Left renal pelvis (tissue), 4 donors: ENCODE measurements at places on chromosomes 13 and 19. TPM values are rescaled to one million over a fixed set of nuclear protein-coding genes. Genes with fewer than 3 reads are reported as not detected.

SRRM5 gene
- polyA plus RNA-seq: 0.41 TPM

GRCh38 chr13:27449081-27449603, 1.2 kb downstream of the MTIF3 start:
- no peak for DNase-seq

DNA sequence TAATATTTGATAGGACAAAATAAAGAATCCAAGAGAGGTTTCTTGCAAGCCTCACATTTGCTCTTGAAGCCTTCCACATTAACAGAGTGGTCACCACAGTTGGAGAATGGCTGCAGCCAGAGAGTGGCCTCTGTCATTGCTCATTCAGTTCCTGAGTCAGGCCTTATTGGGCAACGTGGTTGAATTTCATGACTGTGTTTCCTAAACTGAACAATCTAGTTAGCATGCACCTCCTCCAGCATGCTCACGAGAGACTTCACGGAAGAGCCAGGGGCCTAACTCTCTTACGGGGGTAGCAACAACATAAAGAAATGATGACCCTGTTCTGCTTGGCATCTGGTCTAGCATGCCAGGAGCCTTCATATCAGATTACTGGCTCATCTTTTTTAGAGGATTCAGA, 9.6 kb upstream of the UBL3 start:
- DNase-seq: no peak

DNA sequence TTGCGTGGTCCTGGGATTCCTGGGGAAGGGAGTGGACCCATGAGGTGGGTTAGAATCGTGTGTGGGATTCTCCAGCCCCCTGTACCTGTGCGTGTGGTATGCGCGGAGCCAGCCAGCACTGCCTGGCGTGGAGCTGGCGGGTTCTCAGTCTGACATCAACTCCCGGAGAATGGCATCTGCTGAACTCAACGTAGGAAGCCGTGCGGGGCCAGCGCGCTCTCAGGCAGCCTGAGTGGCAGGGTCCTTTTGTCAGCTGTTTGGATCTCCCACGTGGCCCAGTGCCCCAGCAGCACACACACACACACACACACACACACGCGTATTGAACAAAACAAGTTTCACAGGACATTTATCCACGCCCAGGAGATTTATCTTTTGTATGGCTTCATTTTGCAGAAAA, 28.1 kb downstream of the ATP4B start:
- no peak for DNase-seq

EPSTI1 gene
- 12.7 TPM for polyA plus RNA-seq

APOC4 gene
- not detected for polyA plus RNA-seq
